CD4-positive, alpha-beta T cell (primary cell): ENCODE measurements at places on chromosomes 12 and 14.

DNA sequence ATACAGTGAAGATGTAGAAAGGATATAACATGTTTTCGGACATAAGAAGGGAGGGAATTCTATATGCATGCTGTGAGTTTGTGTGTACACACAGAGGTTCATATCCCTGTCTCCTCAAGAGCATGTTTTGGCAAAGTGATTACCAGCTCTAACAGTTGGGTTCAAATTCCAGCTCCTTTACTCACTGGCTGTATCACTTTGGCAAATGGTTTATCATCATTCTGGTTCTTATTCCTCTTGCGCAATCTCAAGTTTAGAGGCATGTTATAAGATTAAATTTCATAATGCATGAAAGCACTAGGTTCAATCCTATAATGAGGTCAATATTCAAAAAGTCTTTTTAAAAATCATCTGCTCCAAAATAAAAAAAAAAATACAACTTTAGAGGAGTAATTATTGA lies 107.7 kb upstream of the LRFN5 start:
- DNase-seq, result no peak

- DNase-seq, result no peak
Measured at GRCh38 chr14:94113908-94114588, 3.5 kb downstream of the IFI27 start.

DNA sequence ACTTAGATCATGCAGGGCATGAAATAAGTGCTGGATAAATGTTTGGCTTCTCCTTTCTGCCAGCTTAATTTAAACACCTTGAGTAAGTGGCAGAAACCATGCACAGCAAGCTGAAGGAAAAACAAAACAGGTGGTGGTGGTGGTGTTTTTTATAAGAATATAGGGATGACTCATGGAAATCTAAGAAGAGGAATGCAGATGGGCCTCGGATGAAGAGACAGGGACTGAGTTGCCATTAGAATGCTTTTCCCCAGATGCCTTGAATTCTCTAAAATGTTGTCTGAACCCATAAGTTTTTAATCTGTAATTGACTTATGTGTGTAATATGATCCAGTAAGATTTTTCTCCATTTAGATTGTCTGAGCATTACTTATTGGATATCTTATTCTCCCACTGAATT lies 93.1 kb upstream of the ZDHHC17 start:
- no peak for DNase-seq

GRCh38 chr12:132718644-132719043 lies 8.0 kb downstream of the PGAM5 start:
- DNase-seq, result no peak

- no peak for DNase-seq
Measured at GRCh38 chr12:68481181-68481941, 129.3 kb upstream of the RAP1B start.

DNA sequence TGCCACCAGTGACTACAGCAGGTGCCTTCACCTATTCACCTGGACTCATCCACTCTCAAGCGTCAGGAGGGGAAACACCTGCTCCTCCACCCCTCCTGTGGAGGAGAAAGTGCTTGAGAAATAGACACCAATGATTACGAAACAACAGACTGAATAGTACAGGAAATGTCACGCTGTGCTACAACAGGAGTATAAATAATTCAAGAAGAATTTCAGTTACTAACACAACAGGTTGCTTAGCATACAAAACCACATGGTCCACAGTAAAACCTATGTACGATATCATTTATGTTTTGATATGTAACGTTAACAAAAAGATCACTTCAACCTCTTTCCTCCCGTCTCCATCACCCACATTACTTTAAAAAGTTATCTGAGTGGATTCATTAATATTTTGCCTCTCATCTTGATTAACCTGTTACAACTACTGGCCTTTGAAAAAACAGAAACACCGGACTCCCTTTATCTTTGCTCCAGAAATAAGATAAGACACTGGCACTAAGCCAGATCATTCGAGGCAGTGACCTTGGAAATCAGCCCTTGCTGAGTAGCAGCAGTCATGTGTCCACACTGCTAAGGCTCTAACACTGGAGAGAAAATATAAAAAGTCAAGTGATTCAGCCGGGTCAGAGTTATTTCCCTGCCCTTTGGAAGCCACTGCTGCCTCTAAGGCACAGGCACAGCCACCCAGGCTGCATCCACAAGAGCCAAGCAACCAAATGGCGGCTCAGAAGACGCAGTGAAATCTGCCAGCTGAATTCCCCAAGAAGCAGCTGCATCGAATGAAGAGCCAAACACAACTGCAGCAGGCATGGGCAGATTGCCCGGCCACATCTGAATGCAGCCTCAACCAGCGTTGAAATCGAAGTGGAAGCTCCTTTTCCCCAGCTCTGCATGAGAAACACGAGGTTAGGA lies 40.9 kb downstream of the NT5DC3 start:
- no peak for DNase-seq

GRCh38 chr12:45939759-45940158 lies 50.6 kb downstream of the SCAF11 start:
- no peak for DNase-seq

DNA sequence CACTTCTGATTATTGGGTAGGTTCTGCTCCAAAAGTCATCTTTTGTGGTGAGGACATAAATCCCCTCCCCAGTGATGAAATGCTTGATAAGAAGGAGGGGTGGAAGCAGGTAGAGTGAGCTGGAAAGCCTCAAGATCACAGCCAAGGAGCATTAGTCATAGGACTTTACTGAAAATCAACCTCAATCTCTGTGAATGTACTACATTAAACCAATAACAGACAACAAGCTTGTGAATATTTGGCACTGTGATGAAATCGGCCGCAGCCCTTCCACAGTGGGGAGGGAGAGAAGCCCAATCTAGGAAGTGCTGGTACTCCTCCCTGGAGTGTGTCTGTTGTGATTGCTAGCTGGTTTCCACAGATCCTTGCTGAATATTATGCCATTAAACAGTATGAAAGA lies 41.2 kb upstream of the PTCSC3 start:
- no peak for DNase-seq

DNA sequence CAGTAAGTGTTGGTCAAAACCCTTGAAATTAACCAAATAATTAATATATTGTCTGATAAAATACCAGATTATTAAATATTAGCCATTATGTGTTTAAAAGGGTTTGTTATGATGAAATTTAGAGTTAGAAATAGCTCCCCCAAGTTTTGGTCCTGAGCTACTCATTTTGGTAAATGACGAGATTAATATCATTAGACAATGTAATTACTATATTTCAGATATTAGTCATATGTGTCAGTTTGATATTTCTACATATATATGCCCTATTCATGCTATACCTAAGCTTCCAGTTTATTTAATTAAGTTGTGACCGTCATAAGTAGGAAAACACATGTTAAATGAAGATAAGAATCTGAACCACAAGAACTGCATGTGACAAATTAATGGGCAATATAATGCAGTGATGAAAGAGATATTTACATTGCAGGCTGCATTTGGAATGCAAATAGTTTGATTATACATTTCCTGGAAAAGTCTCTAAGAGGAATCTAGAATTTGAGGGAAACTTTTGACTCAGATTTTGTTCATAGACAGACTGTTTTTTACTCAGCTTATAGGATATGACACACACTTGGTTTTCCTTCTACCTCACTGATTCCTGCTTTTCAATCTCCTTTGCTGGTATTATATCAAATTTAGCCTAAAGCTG lies 70.5 kb downstream of the TBC1D30 start:
- DNase-seq, result no peak

- no peak for DNase-seq
Measured at GRCh38 chr12:75579552-75579951, 68.1 kb upstream of the KRR1 start.

- no peak for DNase-seq
Measured at GRCh38 chr14:23354990-23355389, 2.3 kb upstream of the SLC22A17 start.
